ENCODE measurements at places on chromosomes 1 and 21.

DNA sequence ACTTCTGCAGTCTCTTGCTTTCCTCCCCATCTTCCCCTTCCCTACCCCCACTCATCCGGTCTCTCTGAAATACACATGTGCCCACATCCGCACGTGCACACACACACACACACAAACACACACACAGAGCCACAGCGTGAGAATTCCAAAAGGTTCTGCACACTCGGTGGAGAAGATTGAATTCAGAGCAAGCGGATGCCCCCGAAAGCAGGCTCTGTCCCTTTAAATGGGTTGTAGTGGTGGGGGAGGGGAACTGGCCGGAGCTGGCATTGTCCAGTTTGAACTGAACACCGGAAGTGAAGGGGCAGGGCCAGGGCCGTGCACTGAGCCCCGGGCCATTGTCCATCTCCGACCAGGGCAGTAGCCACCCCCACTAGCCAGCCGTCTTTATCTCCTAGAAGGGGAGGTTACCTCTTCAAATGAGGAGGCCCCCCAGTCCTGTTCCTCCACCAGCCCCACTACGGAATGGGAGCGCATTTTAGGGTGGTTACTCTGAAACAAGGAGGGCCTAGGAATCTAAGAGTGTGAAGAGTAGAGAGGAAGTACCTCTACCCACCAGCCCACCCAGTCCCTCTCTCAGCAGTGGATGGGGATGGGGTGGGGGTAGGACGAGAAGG, 1.3 kb upstream of the LIN28A start:
- DNase-seq, result no peak

DNA sequence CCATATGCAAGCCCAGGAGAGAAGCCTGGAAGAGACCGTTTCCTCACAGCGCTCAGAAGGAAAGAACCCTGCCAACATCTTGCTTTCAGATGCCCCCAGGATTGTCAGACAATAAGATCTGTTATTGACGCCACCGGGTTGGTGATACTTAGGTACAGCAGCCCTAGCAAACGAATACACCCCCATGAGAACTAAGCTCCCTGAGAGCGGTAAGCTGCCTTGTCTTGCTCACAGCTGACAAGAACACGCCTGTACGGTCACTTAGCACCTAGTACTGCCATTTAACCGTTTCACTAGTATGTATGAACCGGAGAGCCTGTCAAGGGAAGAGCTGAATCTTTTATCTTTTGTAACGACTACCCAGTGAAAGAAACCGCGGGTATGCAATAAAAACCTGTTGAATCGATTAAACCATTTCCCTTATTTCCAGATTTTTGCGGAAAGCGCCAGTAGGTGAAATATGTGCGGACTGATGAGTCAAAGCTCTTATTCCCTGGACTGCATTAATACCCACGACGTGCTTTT, 619 bp upstream of the ZBTB8B start:
- no peak for DNase-seq

DNA sequence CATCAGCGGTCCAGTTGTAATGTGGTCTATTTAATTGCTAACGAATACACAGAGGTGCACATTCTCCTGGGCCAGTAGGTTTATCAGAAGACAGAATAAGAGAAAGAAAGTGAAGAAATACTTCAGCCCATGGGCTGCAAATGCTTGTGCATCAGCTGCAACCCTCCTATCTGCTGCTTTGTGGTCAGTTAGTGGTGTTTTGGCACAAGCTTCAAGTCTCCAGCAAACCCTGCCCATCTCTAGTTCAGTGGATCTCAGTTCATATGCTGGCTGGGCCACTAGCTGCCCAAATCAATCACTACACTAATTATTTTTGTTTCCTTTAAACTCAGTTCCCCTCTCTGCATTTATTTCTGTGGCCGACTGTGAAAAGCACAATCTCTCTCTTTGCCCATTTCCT, 124.2 kb downstream of the KCNJ6 start:
- DNase-seq, result no peak

- no peak for DNase-seq
Measured at GRCh38 chr1:167618789-167619188, 11.2 kb upstream of the RCSD1 start.

GRCh38 chr1:26148887-26149286, 10.0 kb upstream of the FAM110D start:
- DNase-seq, result no peak

DNA sequence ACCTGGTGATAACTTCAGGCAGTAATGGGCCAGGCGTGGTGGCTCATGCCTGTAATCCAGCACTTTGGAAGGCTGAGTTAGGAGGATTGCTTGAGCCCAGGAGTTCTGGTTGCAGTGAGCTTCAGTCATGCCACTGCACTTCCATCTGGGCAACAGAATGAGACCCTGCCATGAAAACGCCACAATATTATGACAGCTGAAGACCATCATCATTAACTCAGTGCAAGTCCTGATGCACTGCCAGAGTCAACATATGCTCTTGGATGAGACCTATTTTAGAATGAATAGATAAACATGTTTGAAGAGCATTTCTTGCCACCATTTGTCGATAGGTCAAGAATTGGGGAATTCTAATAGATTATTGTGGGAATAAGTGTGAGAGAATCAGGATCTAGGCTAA, 26.4 kb downstream of the HENMT1 start:
- no peak for DNase-seq

GRCh38 chr1:44723064-44723463, 7.9 kb downstream of the RNU5D-1 start:
- DNase-seq, result no peak

DNA sequence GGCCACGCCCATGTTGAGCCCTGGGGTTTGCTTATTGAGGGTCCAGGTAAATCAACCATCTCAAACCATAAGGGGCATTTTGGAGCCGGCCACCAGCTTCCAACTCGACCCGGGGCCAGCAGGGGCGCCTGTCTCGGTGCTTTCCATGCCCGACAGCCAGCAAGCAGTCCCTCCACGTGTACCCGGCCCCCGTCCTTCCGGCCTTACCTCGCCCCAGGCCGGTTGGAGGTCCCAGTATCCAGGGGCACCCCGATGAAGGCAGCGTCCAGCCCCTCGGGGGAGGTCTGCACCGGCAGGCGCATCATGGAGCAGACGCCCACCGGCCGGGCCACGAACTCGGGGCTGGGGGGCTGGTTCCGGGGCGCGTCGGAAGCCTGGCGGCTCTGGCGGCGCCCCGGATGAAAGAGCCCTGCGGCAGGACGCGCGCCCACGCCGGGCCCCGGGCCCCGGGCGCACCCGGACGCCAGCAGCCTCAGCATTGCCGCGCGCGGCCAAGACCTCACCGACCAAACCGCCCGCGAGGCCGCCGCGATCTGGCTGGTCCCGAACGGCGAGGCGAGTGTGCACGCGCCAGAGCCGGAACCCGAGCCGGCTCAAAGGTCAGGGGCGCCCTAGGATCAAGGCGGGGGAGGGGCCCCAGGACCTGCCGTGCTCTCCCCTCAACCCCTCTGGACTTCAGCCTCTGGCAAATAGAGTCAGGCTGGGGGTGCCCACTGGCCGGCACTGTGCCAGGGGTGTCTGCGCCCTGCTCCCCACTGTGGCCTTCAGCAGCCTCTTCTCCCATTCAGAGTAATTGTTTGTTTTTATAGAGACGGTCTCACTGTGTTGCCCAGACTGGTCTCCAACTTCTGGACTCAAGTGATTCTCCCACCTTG, at the start of gene AGMAT:
Gene AGMAT (minus strand): TSS at position 563 of the 875 bp plus-strand sequence. CDS start 84 bp downstream, at position 479.
- DNase-seq, result no peak

DNA sequence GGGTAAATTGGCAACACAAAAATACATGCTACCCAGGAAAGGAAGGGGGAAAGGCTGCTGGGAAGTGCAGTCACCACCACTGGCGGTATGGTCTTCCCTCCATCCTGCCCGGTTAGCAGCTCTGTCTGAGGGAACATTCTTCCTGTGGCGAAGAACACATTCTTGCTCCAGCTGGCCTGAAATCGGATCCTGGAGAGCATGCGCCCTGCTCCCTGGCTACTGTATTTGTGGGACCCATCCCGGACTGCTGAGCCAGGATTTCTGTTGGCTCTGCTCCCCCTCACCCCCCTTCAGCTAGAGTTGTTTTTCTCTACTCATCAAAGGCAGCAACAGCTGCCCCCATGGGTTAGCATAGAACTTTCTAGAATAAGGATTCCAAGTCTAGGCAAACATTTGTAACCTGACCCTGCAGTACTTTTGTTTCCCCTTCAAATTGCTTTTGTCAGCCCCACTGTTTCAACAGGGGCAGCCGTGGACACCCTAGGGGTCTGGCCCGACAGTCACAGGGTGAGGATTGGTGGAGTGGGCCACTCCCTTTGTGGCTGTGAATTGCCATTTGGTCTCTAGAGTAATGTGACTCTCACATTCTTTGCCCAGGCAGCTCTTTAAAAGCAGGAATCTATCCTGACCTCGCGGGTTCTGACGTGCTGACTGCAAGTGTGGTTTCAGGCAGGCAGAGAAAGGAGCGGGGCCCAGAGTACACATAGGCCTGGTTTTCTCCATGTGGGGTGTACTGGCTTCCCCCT, 157.7 kb downstream of the TOMM20 start:
- no peak for DNase-seq

- DNase-seq, result no peak
Measured at GRCh38 chr1:184504040-184504954, 117.5 kb downstream of the C1orf21 start.

- no peak for DNase-seq
Measured at GRCh38 chr1:1081311-1082238, 7.5 kb upstream of the RNF223 start.

DNA sequence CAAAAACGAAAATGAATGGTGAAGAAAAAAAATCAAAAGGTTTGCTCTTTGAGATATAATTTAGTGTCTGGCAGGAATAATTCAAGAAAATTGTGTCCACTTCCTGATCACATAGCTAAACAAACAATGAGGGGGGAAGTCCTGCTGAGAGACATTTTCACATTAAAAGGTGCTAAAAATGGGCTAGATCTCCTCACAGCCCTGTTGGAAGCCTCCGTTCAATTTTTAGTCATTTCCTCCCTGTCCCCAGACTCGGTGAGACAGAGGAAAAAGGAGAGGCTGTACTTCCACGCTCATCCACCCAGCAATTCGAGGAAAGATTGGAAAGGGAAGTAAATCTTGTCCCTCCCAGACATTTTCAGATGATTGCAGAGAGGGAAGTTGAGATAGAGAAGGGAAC, 103.7 kb downstream of the BARHL2 start:
- no peak for DNase-seq
